Caki2 (cell line): ENCODE measurements at places on chromosomes 7 and 10.
A peak's percentile ranks its signal among the peaks of the same experiment; 100 is the strongest.

DNA sequence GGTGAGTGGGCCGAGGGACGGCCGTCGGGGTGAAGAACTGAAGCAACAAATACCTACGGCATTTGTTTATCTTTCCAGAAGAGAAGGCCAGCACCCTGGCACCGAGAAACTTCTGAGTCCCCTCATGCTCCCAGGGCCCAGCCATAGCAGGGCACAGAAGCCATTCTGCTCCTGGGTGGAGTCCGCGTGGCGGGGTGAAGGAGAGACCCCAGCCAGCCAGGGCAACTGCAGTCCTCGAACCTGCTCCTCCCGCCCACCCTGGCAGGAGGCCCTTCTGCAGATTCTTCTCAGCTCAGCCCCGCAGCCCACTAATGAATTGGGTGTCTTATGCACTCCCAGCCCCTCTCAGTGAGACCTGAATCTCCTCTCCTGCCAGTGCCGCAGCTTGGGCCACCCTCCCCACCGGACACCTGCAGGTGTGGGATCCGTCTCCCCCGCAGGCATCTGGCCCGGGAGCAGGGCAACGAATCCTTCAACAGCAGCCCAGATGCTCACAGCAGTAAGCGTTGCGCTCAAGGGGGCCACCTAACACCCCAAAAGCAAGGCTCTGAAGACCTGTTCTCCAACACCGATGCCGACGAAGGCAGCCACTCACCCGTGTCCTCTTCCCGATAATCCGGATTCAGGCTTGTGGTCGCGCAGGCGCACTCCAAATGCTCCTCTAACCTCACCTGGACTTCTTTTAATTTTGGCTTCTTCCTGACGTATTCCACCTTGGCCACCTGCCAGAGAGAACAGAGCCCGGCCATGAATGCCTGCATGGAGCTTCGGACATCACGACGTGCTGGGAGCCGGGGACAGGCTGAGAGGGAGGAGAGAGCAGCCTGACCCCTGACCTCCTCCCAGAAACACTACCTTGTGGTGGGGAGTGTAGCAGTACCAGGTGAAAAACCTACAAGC, 18.9 kb downstream of the PDGFA start:
- DNase-seq: no peak

- no peak for DNase-seq
These were observed 92.4 kb downstream of the CTTNBP2 start for GRCh38 chr7:117780832-117781231.

GRCh38 chr10:125039354-125039769, 97.4 kb downstream of the ZRANB1 start:
- DNase-seq: no peak

- peak; percentile 6 for DNase-seq
These were observed 44.0 kb downstream of the ASB4 start for GRCh38 chr7:95529701-95530100.

DNA sequence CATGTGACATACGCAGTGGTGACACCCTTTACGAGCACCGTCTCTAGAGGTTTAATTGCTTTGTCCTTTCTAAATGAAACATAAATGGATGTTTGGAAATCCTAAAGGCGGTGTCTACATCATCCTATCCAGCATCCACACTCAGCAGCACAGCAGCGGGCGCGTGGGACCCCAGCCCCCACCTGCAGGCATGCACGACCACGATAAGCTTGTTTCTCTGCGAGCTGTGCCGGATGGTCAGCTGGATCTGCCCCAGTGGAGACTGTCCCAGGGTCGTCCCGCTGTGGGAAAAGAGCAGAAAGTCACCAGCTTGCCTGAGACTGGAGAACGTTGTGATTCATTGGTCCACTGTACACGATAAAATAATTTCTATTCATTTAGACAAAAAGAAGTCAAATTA, 34.2 kb upstream of the NCAPG2 start:
- no peak for DNase-seq

DNA sequence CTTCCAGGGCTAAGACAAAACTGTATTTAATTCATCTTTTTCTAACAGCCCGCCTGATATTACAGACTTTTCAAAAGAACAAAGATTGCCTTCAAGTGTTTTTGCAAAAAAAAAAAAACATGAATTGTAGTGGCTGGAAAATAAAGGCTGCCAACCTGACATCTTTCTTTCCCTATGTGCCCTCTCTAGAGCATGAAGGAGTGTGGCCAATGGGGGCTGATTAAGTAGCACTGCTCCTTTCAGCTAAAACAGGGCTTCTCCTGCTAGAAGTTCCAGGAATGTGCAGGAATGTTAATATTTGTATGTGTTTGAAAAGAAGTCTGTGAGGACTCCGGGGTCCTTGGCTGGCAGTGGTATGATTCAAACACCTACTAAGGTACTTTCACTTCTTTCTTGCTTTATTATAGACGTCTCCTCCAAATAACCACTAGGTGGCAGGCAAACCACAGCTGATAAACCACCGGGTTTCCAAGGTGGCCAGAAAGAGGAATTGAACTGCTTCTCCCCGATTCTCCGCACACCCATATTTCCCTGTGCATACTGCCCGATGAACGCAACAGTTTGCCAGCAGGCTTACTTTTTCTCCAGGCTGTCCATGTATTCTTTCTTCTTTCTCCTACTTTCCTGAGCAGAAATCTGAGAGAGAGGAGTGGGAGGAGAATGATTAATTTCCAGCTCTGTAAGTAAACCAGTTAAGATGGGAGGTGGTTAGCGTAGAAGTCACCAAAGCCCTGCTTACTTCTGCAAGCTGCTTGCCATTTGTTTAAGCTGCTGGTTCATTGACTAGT, 56.8 kb upstream of the DGKI start:
- peak; percentile 65 for DNase-seq

GRCh38 chr7:5690931-5691473, 90.5 kb downstream of the RNF216 start:
- no peak for DNase-seq

DNA sequence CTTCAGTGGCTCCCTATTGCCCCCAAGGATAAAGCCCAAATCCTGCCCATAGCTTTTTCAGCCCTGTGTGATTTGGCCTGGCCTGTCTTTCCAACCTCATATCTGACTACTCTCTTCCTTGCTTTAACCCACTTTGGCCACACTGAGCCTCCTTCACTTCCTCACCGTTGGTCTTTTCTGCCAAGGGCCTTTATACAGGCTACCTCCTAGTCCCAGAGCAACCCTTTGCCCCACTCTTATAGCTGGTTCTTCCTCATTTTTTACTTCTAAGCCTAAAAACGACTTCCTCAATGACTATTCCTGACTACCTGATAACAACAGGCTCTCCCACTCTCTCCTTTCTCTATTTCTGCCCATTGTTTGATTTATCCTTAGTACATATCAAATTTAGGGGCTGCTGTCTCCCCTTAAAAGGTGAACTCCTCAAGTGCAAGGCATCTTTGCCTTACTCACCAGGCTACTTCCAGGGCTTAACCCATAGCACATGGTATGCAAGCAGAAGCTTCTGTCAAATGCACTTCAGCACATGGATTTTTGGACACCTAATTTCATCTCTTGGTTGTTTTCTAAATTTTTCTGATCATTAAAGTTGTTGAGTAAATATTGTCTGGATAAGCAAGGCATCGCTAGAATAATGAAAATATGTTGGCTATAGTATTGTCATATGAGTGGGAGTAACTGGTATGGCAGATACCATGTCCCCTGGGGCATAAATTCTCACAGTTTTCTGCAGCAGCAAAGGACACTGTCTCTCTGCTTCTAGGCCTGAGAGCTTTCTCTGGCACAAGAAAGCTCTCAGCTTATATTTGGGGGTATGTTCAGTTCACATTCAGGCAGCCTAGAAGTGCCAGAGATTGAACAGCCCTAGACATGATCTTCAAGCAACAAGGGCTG, 201.5 kb upstream of the GPR26 start:
- DNase-seq: no peak

- no peak for DNase-seq
These were observed 273.1 kb downstream of the USP6NL start for GRCh38 chr10:11338160-11338844.

DNA sequence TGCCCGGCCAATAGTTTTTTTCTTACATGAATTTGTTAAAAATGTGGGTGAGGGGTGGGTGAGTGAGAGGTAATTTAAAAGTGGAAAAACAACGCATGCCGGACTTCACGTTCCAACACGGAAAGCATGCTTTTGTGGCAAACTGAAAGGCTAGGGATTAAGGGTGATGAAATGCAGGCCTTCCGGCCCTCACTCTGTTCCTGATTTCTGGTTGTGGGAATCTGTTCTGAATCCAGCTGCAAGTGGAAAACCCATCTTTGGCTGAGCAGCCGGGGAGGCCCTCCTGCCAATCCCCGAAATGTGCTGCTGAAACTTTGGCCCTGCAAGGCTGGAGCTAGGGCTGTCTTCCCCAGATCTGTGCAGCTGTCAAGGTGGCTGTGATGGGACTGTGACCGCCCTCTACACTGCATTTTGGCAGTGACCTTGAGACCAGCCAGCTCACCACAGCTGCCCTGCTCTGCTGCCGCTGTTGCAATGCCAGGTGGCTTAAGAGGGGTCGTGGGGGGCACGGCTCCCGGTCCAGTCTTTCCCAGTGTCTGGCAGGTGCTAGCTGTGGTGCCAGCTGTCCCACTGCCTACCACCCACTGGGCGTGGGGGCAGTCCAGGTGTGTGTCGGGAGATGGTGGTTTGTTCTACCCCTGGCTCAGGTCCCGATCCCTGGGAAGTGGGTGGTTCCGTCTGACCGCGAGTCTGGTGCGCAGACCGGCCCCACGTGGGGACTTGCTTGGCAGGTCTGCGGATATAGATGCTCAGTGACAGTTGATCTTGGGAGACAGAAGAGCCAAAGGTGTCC, 39.0 kb downstream of the TET1 start:
- DNase-seq: no peak

DNA sequence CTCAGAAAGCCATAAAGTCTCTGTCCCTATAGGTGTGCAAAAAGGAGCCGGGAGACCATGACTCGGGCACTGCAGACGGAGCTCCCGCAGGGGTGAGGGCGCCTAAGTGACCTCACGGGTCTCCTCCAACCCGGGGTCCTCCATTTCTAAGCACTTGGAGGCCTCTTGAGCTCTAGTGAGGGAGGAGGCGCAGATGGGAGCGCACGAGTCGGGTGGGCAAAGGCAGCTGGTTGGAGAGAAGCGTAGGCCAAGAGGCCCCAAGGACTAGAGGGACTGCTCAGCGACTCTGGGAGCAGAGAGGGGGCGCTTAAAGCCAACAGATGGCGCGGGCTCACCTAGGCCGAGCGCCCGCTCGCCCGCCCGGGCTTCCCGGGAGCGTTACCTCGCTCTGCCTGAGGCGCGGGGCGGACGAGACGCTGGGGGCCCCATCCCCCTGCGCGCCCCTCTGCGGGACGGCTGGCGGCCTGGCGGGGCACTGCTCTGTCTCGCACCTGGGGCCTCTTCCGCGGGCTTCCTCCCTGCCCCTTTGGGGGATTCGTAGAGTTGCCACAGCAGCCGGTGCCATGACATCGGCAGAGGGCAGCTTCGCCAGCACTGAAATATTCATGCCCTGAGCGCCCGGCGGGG, 523 bp upstream of the CDH23 start:
- no peak for DNase-seq

- peak; percentile 79 for DNase-seq
These were observed 38.5 kb upstream of the MKRN1 start for GRCh38 chr7:140517546-140518369.

DNA sequence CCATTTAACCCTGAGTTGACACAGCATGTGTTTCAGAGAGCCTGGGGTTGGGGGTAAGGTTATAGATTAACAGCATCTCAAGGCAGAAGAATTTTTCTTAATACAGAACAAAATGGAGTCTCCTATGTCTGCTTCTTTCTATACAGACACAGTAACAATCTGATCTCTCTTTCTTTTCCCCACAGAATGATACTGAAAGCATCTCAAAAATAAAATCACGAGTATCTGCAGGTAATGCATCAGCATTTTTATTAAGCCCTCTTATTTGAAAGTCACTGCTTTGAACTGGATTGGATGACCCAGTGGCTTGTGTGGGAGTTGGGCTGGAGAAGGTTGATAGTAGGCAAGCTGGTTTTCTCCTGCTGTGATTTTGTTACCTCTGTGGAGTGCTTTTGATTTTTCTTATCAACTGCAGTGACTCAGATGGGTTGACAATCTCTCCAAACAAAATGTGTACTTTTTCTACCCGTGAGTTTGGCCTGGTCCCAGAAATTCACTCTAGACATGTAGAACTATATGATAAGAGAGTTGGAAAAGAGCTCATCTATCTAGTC, 253.5 kb upstream of the PRKCQ start:
- no peak for DNase-seq

GRCh38 chr7:21462081-21462480, 34.2 kb downstream of the SP4 start:
- no peak for DNase-seq

GRCh38 chr7:7829667-7830066, 111.3 kb upstream of the RPA3 start:
- no peak for DNase-seq

GRCh38 chr7:43697690-43698089, 31.6 kb downstream of the COA1 start:
- no peak for DNase-seq

- DNase-seq: no peak
These were observed 84.2 kb downstream of the CUL1 start for GRCh38 chr7:148782757-148783456.

GRCh38 chr7:17411922-17412321, 113.5 kb downstream of the AHR start:
- no peak for DNase-seq

- DNase-seq: peak; percentile 39
These were observed 12.1 kb upstream of the RHBDD2 start for GRCh38 chr7:75866489-75867389.

DNA sequence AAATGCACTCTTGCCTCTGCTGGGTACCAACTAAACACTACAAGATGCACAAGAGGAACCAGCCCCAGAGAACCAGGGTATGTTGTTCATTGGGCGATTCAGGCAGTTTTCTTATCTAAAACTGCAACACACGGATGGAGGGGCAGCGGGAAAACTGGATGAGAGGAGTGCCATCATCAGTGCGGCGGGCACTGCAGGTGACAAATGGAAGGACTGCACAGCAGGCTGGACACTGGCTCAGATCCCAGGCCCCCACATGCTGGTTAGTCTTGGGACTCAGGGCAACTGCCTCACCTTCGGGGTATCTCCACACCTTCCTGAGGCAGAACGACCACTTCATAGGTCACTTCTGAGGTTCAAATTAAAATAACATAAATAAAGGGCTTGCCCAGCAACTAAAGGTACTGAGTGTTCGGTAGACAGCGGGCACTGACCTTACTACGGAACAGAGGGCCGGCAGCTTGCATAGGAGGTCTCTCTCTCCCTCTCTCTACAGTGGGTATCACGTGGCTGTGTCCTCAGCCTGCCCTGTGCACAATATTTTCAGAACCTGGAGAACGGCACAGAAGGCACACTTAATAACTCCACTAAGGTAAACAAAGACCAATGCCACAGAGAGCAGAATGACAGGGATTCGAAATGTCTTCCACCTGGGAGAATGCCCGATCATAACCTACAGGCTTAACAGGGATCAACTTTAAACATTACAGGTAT, 72.1 kb downstream of the GRB10 start:
- no peak for DNase-seq

DNA sequence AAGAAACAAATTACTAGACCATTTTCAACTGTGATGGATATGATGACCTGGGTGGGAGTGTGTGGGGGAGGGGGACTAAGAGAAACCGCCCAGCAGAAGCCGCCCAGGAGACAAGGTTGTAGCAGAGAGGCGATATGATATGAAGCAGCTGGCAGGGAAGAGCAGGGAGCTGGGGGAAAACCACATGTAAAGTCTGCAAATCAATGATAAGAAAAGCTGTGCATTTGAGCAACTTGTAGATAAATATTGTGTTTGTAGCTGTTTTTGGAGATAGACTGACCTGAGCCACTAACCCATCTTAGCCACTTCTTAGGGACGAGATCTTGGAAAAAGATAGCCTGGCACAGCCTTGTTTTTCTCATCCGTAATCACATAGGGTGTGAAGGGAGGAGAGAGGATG, 252.6 kb downstream of the SEC23IP start:
- DNase-seq: no peak

GRCh38 chr7:89232-90019, 102.9 kb upstream of the FAM20C start:
- DNase-seq: peak; percentile 32
